Activated T-helper 17 cell treated with anti-CD3 and anti-CD28 coated beads, Interleukin-2, amount 50 U/mL, for 72 hours (primary cell): ENCODE measurements at places on chromosomes 2 and 18. TPM values are rescaled to one million over a fixed set of nuclear protein-coding genes. Genes with fewer than 3 reads are reported as not detected.

Gene CTLA4
- 282 TPM for total RNA-seq

Gene MC4R
- not detected for total RNA-seq

Gene BUB1
- total RNA-seq: 94.7 TPM

Gene INHBB
- not detected for total RNA-seq

Gene ALMS1
- total RNA-seq: 20.2 TPM

Gene HNMT
- total RNA-seq: not detected

Gene RGPD3
- total RNA-seq: 0.35 TPM

Gene TMEFF2
- not detected for total RNA-seq

Gene CHST10
- 3.3 TPM for total RNA-seq

Gene CAVIN2
- total RNA-seq: not detected

Gene MLPH
- total RNA-seq: not detected
